ENCODE measurements at places on chromosomes 7 and 10.
A peak's percentile ranks its signal among the peaks of the same experiment; 100 is the strongest.

GRCh38 chr7:157004521-157005455 is 5.7 kb downstream of the MNX1 start:
- no peak overlapping the region for H3K27ac ChIP-seq
- peaks cover 15% of the 10 kb centered on the region for H3K4me1 ChIP-seq
- H3K27me3 ChIP-seq: peaks cover 96% of the 10 kb centered on the region
- H3K36me3 ChIP-seq: no peaks in the 10 kb centered on the region

- H3K4me3 ChIP-seq: no peak overlapping the region
- DNase-seq: peak; percentile 83
- H3K36me3 ChIP-seq: no peaks in the 10 kb centered on the region
- H3K4me1 ChIP-seq: no peaks in the 10 kb centered on the region
- peak overlapping the region; percentile 94 for H3K27ac ChIP-seq
- no peaks in the 10 kb centered on the region for H3K27me3 ChIP-seq
These were observed 38.8 kb upstream of the ANTXRL start for GRCh38 chr10:46247808-46248569.

- no peaks in the 10 kb centered on the region for H3K36me3 ChIP-seq
- no peaks in the 10 kb centered on the region for H3K4me1 ChIP-seq
- H3K27ac ChIP-seq: no peak overlapping the region
- no peaks in the 10 kb centered on the region for H3K27me3 ChIP-seq
These were observed 14.5 kb upstream of the FAM204A start for GRCh38 chr10:118356628-118357027.

GRCh38 chr10:28920091-28920490 is 242.8 kb downstream of the BAMBI start:
- H3K27me3 ChIP-seq: no peaks in the 10 kb centered on the region
- no peak for DNase-seq
- H3K4me1 ChIP-seq: no peaks in the 10 kb centered on the region
- no peak overlapping the region for H3K4me3 ChIP-seq

- H3K36me3 ChIP-seq: no peaks in the 10 kb centered on the region
- H3K4me3 ChIP-seq: no peak overlapping the region
- H3K4me1 ChIP-seq: no peaks in the 10 kb centered on the region
- DNase-seq: no peak
These were observed 15.4 kb downstream of the MMRN2 start for GRCh38 chr10:86941991-86942421.

GRCh38 chr10:12838995-12839927 is 162.3 kb downstream of the CCDC3 start:
- H3K36me3 ChIP-seq: no peaks in the 10 kb centered on the region
- H3K4me1 ChIP-seq: peaks cover 19% of the 10 kb centered on the region
- no peak overlapping the region for H3K27ac ChIP-seq
- H3K27me3 ChIP-seq: no peaks in the 10 kb centered on the region
- no peak overlapping the region for H3K4me3 ChIP-seq
- DNase-seq: no peak

DNA sequence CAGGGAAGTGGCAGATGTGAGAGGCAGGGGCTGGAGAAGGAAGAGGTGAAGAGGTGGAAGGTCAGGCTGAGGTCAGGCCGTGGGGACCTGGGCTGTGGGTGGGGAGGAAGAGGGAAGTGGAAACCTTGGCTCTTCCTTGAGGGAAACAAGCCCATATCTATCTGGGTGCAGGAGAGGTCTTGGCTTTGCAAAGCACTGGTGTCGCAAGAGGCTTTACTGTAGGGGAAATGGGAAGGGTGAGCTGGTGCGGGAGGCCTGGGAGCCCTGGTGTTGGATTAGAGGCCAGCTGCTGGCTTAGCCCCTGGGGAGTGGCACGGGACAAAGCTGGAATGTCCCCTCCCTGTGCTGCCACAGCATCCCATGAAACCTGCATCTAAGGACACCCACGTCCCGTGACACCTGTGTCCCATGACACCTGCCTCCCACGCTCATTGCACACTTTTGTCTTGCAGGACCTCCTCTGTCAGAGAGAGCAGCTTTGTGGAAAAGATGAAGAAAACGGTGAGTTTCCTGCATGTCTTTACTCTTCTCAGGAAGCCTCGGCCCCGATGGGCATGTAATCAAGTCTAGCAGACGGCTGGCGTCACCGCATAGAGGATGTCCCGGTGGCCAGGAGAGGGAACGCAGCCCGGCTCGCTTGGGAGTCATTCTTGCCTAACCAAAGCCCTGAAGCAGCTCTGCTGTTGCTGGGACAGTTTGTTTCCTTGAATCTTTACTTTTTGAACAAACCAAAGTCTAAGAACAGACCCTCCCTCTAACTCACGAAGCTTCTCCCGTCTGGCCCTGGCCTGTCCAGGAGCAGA is 22.2 kb downstream of the TMEM120A start:
- no peak overlapping the region for H3K27ac ChIP-seq
- H3K36me3 ChIP-seq: peaks cover 3% of the 10 kb centered on the region
- H3K27me3 ChIP-seq: no peaks in the 10 kb centered on the region
- H3K4me1 ChIP-seq: no peaks in the 10 kb centered on the region

DNA sequence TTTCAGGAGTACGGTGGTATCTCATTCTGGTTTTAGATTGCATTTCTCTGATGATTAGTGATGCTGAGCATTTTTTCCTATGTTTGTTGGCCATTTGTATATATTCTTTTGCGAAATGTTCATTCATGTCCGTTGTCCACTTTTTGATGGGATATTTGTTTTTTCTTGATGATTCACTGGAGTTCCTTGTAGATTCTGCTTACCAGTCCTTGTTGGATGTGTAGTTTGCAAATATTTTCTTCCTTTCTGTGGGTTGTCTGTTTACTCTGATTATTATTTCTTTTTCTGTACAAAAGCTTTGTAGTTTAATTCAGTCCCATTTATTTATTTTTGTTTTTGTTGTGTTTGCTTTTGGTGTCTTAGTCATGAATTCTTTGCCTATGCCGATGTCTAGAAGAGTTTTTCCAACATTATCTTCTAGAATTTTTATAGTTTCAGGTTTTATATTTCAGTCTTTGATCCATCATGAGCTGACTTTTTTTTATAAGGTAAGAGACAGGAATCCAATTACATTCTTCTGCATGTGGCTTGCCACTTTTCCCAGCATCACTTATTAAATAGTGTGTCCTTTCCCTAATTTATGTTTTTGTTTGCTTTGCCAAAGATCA is 320.5 kb downstream of the MAGI2 start:
- no peaks in the 10 kb centered on the region for H3K27me3 ChIP-seq
- no peaks in the 10 kb centered on the region for H3K4me1 ChIP-seq
- no peak for DNase-seq
- H3K36me3 ChIP-seq: no peaks in the 10 kb centered on the region

- H3K36me3 ChIP-seq: no peaks in the 10 kb centered on the region
- no peak for DNase-seq
- no peak overlapping the region for H3K4me3 ChIP-seq
- no peak overlapping the region for H3K27ac ChIP-seq
- no peaks in the 10 kb centered on the region for H3K4me1 ChIP-seq
- no peaks in the 10 kb centered on the region for H3K27me3 ChIP-seq
These were observed 64.5 kb upstream of the TAC1 start for GRCh38 chr7:97667359-97667758.

DNA sequence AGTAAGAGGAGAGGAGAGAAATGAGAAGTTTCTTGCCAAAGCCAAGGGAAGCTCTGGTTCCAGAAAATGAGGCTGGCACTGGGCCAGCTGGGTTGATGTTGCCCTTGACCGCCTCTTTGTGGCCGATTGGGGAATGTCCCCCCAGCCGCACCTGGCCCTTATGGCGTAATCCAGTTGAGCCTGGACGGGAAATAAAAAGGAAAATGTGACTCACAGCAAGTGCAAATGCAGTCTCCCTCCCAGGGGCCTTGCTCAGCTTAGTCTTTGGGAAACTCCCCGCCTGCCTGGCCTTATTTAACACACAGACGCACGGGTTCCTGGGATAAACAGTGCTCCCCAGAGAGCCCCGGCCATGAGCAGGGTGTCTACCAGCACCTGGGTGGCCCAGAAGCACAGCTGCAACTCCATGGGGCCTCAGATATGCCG is 174.8 kb downstream of the KIAA1217 start:
- H3K27me3 ChIP-seq: no peaks in the 10 kb centered on the region
- no peak overlapping the region for H3K4me3 ChIP-seq
- peak overlapping the region; percentile 53 for H3K27ac ChIP-seq
- DNase-seq: peak; percentile 60
- peaks cover 25% of the 10 kb centered on the region for H3K4me1 ChIP-seq

GRCh38 chr10:68957654-68958053 is 1.7 kb downstream of the DDX21 start:
- H3K27me3 ChIP-seq: no peaks in the 10 kb centered on the region
- peaks cover 36% of the 10 kb centered on the region for H3K36me3 ChIP-seq
- peak; percentile 10 for DNase-seq
- peaks cover 6% of the 10 kb centered on the region for H3K4me1 ChIP-seq
- H3K4me3 ChIP-seq: peak overlapping the region; percentile 79

DNA sequence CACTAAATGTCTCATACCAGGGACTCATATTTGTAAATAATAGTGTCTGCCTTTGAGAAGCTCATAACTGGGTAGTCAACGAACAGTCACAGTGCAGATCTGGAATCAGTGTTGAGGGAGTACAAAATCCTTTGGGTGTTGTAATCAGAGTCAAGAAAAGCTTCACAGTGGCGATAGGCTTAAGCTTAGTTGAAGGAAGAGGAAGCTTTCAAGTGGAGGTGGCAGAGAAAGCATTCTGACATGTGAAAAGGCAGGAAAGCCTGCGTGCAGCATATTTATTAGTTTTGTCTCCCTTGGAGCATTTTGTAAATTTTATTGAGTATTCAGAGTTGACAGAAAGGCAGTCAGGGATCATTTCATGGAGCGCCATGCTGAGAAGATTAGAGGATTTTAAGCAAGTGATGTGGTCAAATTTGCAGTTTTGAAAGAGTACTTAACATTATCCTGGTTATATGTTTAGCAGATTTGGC is 104.9 kb downstream of the ADK start:
- no peaks in the 10 kb centered on the region for H3K36me3 ChIP-seq
- no peak for DNase-seq
- no peak overlapping the region for H3K27ac ChIP-seq
- H3K4me1 ChIP-seq: no peaks in the 10 kb centered on the region

- no peak overlapping the region for H3K4me3 ChIP-seq
- no peaks in the 10 kb centered on the region for H3K27me3 ChIP-seq
These were observed 207.7 kb downstream of the TPK1 start for GRCh38 chr7:144628176-144628575.

DNA sequence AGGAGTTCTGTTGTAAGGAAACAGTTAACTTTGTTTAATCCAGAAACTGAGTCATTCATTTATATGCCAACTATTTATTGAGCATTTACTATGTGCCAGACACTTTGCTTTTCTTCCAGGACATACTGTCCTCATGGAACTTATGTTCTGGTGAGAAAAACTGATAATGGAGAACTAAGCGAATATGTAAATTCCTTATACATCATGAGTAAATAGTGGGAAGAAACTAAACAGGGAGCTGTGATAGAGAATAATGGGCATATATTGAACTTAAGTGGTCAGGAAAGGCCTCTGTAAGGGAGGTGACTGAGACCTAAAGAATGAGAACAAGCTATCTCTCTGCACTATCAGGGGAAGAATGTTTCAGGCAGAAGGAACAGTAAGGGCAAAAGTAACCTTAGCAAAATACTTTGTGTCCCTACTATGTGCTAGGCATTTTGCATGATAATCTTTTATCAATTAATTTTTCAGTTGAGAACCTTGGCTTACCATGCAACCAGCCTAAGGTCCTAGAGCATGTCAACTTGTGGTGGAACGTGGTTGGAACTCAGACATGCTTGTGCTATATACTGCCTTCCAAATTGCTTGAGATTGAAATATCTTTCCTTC is 45.4 kb downstream of the ST7 start:
- H3K36me3 ChIP-seq: no peaks in the 10 kb centered on the region
- no peaks in the 10 kb centered on the region for H3K4me1 ChIP-seq
- H3K27ac ChIP-seq: peak overlapping the region; percentile 14
- no peaks in the 10 kb centered on the region for H3K27me3 ChIP-seq

DNA sequence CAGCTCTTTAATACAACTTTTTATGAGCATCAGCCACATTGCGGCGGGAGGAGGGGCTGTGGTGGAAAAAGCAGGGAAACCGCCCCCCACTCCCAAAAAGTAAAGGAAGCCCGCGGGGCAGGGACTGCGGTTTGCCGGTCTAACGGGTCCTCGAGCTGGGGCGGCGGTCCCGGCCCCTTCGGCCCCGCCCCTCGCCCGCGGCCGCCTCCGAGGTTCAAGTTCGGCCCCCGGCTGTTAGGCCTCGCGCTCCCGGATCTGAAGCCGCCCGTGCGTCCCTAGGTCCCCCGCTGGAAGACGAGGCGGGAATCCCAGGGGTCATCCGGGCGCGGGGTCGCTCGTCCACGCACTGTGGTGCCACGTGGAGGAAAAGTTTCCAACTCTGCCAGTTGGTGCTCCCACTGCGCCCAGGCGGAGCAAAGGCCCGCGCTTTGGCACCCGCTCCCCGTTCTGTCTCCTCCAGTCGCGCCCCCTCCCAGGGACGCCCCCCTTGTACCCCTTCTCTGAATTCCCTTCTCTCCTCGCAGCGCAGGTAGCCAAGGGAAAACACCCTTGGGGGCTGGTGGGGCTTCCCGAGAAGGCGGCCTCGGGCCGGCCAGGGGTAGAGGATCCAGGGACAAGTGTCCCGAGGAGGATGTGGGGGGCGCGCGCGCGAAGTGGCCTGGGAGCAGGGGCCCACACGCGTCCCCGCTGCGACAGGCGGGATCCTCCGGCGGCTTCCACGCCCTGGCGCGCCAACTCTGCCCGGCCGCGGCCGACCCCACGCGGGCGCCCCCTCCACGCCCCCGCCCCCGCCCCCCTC is 798 bp upstream of the AUTS2 start:
- no peaks in the 10 kb centered on the region for H3K36me3 ChIP-seq
- no peaks in the 10 kb centered on the region for H3K27me3 ChIP-seq
- H3K4me3 ChIP-seq: peak overlapping the region; percentile 97
- H3K4me1 ChIP-seq: peaks cover 18% of the 10 kb centered on the region
- peak overlapping the region; percentile 34 for H3K27ac ChIP-seq
- peak; percentile 79 for DNase-seq

GRCh38 chr10:80520661-80521470 is 16.8 kb upstream of the SH2D4B start:
- H3K4me1 ChIP-seq: no peaks in the 10 kb centered on the region
- H3K4me3 ChIP-seq: no peak overlapping the region
- H3K27ac ChIP-seq: no peak overlapping the region
- no peak for DNase-seq
- H3K36me3 ChIP-seq: peaks cover 6% of the 10 kb centered on the region

GRCh38 chr7:36613031-36613614 is 111.2 kb downstream of the AOAH start:
- H3K27ac ChIP-seq: no peak overlapping the region
- no peak overlapping the region for H3K4me3 ChIP-seq
- H3K36me3 ChIP-seq: no peaks in the 10 kb centered on the region
- DNase-seq: no peak

- H3K4me1 ChIP-seq: peaks cover 7% of the 10 kb centered on the region
- DNase-seq: no peak
- H3K36me3 ChIP-seq: no peaks in the 10 kb centered on the region
- no peak overlapping the region for H3K27ac ChIP-seq
- peak overlapping the region; percentile 48 for H3K4me3 ChIP-seq
These were observed 129.1 kb upstream of the PPP1R3A start for GRCh38 chr7:114047889-114048288.
